Activated CD4-positive, alpha-beta memory T cell treated with anti-CD3 and anti-CD28 coated beads, Interleukin-2, amount 10 ng/mL, durations not matched to agents 7 days and 5 days (primary cell): ENCODE measurements at places on chromosomes 6 and 20. TPM values are rescaled to one million over a fixed set of nuclear protein-coding genes. Genes with fewer than 3 reads are reported as not detected.

The TAAR9 gene
- total RNA-seq: not detected

The EYS gene
- total RNA-seq: not detected

DNA sequence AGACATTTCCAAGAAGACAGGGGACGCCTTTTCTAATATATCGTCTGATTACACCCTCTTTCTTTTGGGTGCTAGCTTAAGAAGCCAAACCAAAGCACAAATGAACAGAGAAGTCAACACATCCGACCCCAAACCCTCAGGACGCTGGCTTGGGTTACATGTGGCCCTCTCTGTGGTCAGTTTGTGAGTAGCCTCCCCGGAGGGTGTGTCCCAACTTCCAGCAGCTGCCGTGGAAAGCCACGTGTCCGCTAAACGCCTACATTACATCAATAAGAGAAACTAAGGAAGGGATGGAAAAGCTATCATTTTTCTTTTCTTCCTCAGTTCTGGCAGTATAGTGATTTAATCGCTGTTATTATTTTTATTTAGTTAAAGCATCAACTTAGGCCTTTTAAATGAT, 487 bp upstream of the BMP6 start:
- no peak for DNase-seq

The IPCEF1 gene
- 20.3 TPM for total RNA-seq

GRCh38 chr20:16599257-16599656, 26.0 kb upstream of the KIF16B start:
- no peak for DNase-seq

DNA sequence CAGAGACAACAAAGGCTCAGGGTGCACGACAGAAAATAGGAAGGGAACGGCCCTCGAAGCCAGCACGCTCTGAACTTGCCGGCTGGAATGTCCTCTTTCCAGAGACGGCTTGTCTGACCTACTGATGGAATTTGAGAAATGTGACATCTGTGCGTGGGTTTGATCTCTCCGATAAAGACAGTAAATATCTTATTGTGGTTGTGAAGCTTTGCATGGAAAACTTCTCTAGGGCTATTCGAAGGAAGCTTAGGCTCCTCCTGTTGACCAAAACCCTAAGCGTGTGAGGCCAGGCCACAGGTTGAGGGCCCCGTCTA, 247.3 kb downstream of the ZNF217 start:
- no peak for DNase-seq

The TFAP2C gene
- not detected for total RNA-seq

The STX11 gene
- total RNA-seq: 25.0 TPM

DNA sequence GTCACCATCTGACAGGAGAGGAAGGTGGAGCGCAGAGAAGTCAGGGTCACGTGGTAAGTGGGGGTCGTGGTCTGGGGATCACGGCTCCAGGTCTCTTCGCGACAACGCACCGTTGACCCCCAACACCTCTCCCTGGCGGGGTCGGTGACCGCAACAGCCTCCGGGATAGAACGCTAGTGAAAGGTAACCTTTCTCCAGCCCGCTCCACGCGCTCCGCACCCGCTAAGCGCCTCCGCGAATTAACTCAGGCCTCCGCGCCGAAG, 600 bp upstream of the SYNJ2 start:
- no peak for DNase-seq

GRCh38 chr6:68711386-68712000, 76.4 kb downstream of the ADGRB3 start:
- DNase-seq: no peak

DNA sequence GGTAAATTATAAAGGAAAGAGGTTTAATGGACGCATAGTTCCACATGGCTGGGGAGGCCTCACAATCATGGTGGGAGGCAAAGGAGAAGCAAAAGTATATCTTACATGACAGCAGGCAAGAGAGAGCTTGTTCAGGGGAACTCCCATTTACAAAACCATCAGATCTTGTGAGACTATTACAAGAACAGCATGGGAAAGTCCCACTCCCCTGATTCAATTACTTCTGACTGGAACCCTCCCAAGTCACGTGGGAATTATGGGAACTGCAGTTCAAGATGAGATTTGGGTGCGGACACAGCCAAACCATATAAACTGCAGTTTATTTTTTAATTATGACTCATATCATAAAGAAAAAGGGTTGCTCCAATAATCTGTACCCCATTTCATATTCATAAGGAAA, 22.3 kb upstream of the HLA-DQA2 start:
- DNase-seq: no peak

DNA sequence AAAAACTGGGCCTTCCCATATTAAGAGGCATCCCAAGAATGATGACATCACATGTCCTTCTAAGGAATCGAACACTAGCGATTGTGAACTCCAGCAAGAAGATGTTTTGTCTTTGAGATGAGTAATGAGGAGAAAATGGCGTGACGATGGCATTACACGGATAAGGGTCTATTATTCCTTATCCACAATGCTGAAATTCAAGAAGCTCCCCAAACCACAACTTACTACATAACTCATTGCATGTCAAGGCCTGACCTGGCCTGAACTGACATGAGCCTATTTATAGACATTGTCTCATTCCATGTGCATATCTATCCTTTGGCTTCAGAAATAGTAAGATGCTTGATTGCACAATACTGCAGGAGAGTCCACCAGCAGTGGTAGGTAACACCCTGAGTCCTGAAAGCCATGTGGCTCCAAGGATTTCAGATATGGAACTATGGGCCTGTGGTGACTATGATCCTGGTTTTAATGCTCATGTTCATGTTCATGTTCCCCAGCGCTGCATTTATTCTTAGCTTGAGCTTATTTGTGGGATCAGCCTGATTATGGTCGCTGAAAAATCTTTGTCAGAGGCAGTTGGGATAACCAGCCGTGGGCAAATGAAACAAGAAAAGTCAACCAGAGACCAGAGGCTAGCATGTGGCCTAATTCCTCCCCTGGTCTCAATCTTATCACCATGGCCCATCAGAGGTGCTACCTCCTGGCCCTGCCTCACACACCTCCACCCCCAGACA, 183.2 kb upstream of the JARID2 start:
- no peak for DNase-seq

DNA sequence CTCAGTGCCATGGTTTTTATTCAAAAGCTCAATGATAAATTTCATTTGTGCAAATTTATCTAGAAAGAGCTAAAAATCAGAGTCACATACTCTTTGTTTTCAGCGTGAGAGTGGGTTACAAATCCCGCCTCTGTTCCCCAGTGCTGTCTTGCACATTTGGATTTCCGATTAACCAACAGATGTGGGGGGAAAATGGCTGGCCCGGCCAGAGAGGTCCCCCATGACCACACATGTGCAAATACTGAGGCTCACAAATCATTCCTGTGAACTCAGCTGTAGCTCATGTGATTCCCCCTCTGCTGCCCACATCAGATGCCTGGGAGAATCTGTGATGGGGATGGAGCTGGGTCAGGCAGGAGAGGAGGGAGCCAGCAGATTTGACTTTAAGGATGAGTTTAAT, 168.7 kb downstream of the PAX1 start:
- no peak for DNase-seq

DNA sequence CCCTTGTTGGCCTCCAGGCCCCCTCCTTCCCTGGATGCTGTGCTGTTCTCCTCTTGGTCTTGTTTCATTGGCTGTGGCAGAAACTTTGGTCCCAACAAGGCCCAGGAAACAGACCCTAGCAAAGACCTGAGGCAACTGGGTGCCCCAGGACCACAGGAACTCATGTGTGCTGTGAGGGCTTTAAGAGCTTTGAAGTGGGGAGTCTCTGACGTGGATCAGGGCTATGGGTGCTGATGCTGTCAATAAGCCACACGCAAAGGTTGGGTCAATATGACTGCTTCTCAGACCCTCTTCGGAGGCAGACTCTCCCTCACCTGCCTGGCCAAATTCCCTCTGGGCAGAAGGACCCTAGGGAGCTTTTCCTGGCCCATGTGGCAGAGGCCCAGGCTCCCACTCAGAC, 91.5 kb upstream of the MLN start:
- peak; percentile 47 for DNase-seq

GRCh38 chr6:163001330-163001729, 273.6 kb downstream of the PACRG start:
- no peak for DNase-seq

DNA sequence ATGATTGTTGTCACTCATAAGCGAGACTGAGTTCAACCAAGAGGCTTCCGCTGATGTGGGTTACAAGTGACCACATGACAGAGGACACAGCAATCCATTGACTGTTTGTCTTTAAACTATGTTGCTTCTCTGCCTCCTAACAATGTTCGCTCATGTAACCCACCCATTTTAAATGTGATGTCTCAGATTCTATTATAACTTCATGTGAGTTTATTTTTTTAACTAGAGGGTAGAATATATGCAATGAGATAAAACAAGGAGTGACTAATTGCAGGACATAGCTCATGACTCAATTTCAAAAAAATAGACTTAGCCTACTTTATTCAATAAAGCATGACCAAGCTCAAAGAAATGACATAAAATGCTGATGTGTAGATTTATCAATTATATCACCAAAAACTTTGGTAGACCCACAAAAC, 119.2 kb upstream of the SASH1 start:
- DNase-seq: no peak

DNA sequence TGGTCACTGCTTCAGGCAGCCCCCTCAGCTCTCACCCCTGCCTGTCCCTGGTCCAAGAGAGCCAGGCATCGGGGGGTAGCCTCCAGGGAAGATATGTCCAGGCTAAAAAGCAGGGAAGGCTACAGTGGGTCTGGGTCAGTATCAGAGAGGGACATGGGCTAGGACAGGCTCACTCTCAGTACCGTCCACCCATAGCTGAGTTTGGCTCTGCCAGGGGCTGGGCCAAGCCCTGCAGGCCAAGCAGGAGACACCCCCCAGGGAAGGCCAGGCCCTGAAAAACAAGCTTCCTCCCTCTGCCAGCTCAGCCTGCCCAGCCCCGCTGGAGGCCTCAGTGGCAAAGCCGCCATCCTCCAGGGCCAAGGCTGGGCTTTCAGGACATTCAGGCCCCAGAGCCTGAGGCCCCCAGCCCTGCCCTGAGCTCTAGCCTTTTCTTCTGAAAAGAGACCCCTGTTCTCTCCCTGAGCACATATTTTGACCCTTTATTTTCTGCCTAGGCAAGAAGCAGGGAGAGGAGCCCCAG, 28.6 kb upstream of the TGM2 start:
- no peak for DNase-seq

The ARFGEF3 gene
- total RNA-seq: 0.55 TPM

DNA sequence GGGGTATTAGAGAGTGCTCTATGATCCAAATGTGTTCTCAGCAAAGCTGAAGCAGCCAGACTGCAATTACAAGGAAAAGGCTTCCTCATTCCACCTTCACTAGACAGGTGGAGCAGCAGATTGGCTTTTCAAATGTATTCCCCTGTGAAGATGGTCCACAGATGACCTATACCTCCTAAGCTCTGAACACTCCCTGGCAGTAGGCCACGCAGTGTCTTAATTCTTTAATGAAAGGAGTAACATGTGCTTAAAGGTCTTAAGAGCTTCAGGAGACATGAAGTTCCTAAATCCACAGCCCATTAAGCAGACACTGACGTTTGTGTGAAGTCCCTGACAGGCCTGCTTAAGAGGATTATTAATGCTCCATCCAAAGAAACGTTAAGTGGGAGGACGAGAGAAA, 138.9 kb upstream of the NUP153 start:
- no peak for DNase-seq

The ACTL10 gene
- 4.5 TPM for total RNA-seq

The E2F1 gene
- 60.0 TPM for total RNA-seq

GRCh38 chr6:33029328-33030184, 20.2 kb upstream of the HLA-DOA start:
- DNase-seq: peak; percentile 34

DNA sequence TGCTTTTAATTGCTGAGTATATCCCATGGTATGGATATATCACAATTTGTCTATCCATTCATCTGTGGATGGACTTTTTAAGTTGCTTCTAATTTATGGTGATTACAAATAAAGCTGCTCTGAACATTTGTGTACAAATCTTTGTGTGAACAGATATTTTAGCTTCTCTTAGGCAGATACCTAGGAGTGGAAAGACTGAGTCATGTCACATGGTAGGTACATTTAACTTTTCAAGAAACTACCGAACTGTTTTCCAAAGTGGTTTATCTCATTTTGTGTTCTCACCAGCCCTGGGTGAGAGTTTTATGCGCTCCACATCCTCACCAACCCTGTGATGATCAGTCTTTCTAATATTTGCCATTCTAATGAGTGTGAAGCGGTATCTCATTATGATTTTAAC, 31.0 kb upstream of the ZNFX1 start:
- no peak for DNase-seq

The ARMC12 gene
- total RNA-seq: 1.3 TPM

DNA sequence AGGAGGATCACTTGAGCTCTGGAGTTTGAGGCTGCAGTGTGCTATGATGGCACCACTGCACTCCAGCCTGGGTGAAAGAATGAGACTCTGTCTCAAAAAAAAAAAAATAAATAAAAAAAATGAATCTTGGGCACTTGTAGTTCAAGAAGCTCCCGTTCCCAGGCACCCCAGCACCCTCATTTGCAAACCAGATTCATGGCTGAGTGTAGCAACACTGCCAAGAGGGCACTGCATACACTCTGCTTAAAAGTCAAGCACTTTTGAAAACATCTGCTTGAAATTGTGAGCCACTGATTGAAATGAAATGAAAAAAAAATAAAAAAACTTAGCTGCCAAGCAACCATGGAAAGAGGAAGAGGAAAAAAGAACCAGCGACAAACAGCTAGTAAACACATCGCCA, 124.7 kb upstream of the SASH1 start:
- DNase-seq: no peak

GRCh38 chr6:43703512-43704429, 16.2 kb upstream of the MRPS18A start:
- no peak for DNase-seq

DNA sequence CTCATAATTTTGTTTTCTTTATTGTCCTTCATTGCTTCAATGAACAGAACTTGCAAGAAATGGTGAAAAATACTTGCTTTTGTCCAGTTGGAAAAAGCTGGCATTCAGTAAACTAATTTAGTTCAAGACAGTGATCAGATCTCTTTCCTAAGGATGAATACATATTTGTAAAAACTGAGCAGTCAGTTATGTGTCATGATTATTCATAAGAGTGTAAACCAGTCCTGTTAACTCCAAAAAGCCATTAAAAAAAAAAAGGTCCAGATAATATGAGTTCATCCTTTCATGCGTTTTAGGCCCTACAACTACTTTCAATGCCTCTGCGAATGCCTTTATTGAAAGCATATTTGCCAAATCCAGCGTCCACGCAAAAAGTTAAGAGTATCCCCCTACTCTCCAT, 609 bp downstream of the PGM3 start:
- DNase-seq: no peak

DNA sequence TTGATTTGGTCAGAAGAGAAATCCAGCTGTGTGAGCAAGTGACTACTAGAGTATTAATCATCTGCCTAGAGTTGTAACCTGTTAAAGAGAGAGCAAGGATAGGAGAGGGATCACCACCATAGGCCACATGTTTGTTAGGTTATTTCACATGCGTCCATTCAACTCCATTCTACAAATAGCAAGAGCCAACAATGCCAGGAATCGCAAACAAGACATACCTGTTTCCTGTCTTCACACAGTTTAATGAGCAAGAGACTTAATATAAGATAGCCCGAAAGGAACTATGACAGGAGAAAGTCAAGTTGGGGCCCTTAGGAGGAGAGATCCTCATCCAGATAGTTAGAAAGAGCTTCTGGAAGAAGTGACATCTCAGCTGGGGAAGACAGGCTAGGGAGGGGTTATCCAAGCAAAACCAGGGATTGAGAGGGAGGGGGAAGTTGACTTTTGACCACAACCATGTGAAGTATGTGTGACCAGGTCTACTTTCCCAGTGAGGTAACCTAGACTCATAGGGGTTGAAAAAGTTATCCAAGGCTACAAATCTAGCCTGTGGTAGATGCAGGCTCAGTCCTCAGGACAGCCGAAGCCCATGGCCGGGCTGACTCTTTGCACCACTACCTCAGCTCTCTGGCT, 147.4 kb downstream of the ALDH8A1 start:
- DNase-seq: no peak
